K562 (cell line): ENCODE measurements at places on chromosomes 5 and 9.

GRCh38 chr5:170407062-170407461, 17.9 kb upstream of the KCNMB1 start:
- DNase-seq, result no peak

DNA sequence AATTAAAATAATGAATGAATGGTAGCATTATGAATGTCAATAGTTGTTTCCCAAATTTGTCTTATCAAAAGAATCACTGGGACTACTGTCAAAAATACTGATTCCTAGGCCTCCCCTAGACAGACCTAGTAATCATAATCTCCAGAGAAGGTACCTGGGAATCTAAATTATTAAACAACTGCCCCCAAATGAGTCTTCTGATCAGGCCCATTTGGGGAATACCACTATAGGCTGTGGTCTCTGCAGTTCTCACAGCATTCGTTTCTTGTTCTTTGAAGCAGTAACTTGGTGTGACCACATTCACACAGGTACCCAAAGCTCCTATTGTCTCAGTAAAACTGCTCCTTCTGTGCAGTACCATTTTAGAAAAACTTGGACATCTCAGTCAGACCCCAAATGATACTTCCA, 230.9 kb downstream of the PIK3R1 start:
- DNase-seq, result no peak

DNA sequence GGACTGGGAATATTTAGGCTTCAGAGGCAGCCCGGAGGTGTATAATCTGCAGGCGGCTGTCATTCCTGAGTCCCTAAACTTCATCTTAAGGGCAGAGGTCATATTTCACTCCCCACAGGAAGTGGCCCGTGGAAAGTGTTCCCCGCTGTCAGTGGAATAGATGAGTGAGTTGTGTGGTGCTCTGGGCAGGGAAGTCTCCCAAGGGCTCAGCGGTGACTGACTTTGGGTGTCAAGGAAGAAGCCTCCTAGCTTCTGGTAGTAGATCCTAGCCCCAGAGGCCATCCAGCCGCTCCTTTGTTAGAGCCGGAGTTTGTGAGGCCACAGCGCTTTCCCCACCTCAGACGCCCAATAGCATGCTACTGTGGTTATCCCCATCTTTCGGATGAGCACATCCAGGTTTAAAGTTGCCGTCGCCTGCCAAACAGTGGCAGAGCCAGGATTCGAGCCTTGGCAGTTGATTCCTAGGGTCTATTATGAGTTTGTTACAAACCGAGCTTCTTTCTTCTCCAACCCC, 38.9 kb upstream of the TIFAB start:
- no peak for DNase-seq

DNA sequence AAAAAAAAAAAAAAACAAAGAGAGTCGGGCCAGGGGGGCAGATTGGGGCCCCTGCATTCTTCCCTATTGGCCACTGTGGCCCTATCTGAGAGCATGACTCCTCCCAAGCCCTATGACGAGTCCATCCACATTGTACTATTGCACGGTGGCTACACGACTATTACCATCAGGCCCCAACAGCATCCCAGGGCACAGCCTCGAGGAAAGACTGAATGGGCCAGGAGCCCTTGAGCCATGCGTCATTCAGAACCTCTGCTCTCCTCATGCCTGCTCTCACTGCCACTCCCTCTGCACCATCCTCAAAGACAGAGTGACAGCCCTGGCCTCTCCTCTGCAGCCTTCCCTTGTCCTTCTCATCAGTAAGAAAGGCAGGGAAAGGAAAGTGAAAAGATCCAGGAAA, 20.2 kb upstream of the ORM1 start:
- no peak for DNase-seq

DNA sequence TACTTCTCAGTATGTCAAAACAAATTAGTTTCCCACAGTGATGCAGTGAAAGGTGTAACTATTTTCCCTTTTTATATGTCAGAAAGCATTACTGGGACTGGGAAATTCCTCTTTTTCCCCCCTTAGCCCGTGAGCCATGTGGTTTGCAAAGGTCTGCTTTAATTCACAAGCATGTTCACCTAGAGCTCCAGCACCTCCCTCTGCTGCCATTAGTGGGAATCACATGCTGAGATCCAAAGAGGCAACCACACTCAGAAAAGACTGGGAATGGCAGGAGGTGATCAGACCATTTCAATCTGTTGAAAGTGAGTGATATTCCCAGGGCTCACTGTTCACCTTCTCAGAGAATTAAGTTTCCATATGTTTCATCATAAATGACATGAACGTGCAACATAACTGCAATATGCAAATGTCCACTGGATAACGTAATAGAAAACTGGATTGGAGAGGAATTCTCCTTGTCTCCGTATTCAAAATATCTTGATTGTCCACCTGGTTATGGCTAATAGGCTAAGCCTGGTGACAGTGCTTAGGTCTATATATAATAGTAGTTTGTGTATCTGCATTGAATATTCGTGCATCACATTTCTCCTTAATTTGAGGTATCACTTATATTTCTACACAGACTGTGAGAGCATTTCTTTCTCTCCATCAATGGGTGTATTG, 703.5 kb upstream of the WWC1 start:
- no peak for DNase-seq

GRCh38 chr9:134994926-134995791, 77.4 kb upstream of the FCN1 start:
- no peak for DNase-seq

GRCh38 chr9:92804727-92805126, 40.1 kb upstream of the BICD2 start:
- DNase-seq, result no peak

DNA sequence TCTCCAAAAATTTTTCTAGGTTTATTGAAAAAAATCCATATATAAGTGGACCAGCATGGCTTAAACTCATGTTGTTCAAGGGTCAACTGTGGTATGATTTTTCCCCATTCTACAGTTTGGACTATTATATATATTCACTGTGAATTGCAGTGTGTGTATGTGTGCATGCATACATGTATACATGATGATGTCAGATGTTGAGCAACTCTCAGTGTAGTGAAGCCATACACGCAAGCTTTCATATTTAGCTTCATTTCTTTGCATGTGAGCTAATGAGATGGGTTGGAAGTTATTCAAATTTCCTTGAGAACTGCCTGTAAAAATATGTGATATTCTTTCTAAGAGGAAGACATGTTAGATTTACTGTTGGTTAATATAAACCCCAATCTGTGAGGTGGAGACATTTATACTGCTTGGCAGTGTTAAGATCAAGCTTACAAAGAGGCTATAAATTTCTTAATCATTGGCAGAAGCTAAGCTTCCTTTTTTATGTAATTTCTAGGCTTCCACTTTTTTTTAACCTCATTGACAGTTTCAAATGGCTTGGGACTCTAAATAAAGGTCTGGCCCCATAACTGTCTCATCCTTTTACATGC, 134.8 kb downstream of the GABRG2 start:
- no peak for DNase-seq

DNA sequence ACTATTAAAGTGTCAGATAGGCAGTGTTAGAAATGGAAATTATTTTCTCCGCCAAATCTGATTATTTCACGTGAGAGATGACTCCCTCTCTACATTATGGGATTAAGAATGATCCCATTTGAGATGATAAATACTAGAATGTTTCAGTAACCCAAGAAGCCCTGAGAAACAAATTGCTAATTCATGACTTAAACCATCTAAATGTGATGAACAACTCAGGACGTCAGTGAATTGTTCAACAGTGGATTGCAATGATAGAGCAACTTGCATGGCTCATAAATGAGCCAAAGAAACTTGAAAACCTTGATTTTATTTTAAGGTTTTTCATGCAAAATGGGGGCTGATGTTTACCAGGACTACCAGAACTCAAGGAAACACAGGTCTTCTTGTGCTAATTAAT, 350.5 kb upstream of the WWC1 start:
- no peak for DNase-seq
